NCI-H774 (cell line): ENCODE measurements at places on chromosomes 1 and 21.

GRCh38 chr21:37986751-37987399 lies 70.6 kb upstream of the KCNJ6 start:
- peak; percentile 55 for DNase-seq

DNA sequence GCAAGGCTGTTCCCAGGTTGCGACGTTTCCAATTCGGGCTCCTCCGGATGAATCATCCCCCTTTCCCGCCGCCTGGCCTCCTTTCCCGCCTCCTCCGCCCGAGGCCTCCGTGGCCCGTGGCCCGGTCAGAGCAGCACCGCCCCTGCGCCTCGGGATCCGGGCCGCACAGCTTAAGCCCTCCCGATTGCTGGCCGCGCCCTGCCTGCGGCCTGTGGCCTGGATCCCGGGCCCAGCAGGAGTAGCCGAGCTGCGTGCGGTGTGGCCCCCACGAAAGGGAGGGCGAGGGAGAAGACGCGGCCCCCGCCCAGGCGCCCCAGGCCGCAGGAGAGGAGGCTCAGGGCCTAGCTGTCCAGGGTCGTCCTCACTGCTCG lies 1.0 kb downstream of the TMEM200B start:
- DNase-seq = no peak

- no peak for DNase-seq
These were observed 44.8 kb upstream of the ATP2B4 start for GRCh38 chr1:203581841-203582240.

GRCh38 chr1:156858959-156859522 lies at the start of gene INSRR:
INSRR (minus strand) TSS chr1:156859117; CDS start chr1:156858621, 496 bp downstream.
- no peak for DNase-seq

DNA sequence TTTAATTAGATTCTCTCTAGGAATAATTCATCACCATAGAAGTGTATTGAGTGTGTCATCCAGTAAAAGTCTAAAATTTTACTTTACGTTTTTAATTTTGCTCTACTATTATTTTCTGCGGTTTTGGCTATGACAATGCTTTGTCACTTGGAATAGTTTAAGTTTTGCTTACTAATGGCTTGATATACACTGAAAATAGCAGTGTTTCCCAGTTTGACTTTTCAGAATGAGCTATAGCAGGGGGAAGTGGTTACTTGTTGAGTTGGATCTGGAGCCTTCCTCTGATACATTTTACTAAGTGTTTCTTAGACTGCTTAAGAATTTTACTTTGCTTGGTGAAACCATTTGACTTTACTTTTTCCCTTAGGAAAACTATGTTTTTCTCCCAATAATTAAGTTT lies 5.0 kb downstream of the DNAJC16 start:
- no peak for DNase-seq

DNA sequence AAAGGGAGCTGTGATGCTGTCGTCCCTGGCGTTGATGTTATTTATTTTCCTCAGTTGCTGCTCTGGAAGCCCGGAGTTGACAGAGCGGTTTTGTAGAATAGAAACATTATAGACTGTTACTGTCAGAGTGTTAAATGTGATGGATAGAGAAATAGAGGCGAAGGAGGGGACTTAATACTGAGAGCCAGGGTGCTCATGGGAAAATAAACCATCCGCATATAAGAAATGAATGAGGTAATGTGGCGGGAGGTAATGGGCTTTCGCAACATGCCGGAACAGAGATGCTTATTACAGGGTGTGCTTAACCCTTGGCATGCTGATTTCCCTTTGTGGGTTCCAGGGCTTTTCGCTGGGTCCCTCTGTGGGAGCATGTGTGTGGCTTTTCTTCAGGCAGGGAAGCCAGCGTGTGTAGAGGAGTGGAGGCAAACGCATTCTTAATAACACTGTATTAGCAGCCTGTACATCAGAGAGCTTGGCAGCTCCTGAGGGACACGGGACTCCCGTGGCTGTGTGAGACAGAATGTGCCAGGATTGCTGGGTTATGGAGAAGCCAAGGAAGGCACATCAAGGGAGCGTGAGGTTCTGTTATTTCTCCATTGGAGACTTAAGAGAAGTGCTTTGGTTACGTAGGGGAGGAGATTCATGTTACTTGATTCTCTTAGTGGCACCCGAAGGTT lies 141.0 kb downstream of the PBX1 start:
- DNase-seq = no peak

- no peak for DNase-seq
These were observed 357.0 kb downstream of the GPATCH2 start for GRCh38 chr1:217273866-217274265.

GRCh38 chr1:17873007-17873675 lies 118.0 kb downstream of the ACTL8 start:
- DNase-seq = no peak

DNA sequence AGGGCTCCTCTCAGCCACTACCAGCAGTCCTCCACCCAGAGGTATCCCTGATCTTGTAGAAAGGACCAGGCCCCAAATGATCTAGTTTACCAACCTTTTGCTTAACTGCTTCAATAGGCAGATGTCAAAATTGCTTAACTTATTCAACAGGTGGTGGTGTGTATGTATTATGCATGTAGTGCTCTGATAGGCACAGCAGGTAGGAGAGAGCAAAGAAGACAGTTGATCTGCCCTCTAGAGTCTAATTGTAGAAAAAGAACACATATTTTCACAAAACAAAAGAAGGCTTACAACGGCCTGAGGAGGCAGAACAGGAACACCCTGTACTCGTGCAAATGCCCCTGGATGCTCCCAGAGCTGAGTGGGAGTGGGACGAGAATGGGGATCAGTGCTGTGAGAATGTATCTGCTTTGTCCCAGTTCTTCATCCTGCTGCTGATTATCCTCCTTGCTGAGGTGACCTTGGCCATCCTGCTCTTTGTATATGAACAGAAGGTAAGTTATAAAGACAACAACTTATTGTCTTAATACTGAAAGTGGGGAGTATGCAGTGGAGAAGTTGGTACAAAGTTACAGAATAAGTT lies 21.1 kb downstream of the CD53 start:
- no peak for DNase-seq

DNA sequence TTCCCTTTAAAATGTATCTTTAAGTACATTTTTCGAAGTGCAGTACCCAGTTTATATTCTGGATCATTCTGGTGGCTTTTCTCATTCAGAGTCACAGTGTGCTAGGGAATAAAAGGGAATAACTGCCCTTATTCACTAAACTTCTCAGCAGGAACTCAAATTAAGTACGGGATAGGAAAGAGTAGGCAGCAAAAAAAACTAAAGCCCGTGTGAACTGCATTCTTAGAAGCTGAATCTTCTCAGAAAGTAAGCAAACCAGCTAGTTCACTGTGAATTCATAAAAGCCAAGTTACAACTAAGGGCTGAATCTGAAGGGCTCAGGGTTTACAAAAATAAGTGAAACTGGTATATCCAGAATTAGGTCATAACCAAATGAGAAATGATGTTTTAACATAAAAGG lies 22.0 kb downstream of the PRPF38A start:
- no peak for DNase-seq

DNA sequence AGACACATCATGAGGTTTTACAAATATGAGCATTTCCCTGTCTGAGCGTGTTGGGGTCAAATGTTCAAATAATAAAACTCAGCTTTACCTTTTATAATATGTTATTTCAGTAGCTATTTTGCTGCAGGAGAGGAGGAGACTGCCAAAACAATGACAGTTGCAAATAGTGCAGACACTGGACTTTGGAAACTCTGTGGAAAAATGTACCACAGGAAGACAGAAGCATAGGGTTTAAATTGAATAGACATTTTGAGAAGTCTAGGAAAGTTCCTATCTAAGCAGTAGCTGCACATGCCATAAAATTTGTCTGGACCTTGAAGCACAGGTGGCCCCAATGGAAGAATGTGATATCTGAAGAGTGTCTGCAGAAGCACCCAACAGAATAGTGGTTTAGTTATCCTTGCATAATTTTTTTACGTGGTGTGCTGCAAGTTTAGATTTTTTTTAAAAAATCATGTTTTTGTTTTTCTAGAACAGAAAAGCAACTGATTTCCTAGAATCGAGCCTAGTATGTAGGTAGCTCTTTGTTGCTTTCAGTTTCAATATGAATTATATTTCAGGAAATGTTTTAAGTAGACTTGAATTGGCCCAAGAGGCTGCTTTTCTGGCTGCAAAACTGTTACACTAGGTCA lies 14.0 kb upstream of the GBP5 start:
- DNase-seq = no peak

DNA sequence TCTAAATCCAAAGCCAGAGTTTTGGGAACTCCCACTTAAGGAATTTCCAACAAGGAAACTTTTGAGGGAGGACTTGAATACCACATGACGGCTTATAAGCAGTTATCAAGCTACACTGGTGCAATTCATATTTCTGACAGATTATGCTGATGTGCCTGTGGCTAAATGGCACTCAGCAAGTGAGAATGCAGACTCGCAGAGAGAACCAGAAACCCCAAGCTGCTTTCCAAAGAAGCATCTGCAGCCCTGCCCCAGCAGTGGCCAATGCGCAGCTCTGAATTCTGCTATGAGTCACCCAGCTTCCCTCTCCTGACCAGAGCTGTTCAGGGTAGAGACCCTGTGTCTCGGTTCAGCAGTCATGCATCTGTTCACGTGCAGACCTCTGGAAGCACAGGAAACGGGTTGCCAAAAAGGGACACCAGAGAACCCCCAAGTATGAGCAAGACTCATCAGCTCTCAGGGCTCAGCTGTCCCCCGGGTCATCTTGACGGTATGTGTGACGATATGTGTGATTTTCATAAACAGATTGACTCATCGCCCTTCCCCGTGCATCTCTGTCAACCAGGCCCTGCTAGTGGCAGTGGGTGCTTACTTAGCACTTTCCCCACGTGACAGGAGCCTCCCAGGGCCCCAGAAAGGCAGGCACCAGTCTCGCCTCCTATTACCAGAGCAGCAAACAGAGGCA lies 76.3 kb downstream of the ITPKB start:
- DNase-seq = no peak

DNA sequence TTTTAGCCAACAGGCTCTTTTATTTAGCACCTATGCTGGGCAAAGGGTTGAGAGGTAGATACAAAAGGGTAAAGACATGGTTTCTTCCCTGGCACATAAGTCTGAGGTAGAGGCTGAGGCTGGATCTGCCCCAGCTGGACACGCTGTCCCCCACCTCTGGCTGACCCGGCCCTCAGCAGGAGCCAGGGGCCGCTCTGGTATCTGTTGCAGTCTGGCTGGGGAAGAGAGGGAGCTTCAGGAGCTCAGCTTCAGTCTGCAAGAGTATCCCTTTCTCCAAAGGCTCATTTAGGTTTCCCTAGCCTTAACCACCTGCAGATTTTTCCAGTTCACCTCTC lies 14.2 kb downstream of the BLACAT1 start:
- DNase-seq = no peak

- no peak for DNase-seq
These were observed 46.7 kb downstream of the RGS4 start for GRCh38 chr1:163115887-163116286.

DNA sequence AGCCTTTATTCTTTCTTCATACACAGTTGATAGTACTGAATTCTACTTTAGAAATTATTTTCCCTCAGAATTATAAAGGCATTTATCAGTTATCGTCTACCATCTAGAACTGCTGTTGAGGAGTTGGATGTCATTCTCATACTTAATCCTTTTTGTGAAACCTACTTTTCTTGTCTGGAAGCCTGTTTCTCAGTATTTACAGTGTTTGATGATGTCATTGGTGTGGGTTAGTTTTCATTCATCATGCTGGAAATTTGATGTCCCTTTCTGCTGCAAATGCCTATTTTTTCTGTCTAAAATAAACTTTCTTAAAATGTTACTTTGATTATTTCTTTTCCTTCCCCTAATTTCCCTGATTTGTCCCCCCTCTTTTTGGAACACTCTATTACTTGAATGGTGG lies 22.8 kb upstream of the ZNF281 start:
- no peak for DNase-seq

- no peak for DNase-seq
These were observed 193.3 kb downstream of the EIF4G3 start for GRCh38 chr1:20983297-20983889.

DNA sequence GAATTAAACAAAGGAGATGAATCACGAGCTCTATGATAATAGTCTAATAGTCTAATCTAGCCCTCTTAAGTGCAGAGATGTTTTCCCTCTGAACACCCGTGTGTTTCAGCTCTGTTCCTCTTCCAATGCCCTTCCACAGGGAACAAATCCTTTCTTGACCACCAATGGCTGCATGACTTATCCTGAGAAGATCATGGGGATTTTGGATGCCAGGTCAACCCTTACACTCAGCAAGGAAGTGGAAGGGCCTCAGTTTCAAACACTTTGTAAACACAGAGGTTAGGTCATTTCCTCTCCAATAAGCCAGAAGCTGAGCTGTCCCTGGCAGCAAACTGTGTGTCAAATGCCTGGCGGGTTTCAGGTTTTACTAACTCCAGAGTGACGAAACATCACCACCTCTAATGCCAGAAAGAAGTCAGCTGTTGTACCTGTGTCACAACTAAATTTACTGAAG lies 200.0 kb downstream of the GABPA start:
- no peak for DNase-seq

DNA sequence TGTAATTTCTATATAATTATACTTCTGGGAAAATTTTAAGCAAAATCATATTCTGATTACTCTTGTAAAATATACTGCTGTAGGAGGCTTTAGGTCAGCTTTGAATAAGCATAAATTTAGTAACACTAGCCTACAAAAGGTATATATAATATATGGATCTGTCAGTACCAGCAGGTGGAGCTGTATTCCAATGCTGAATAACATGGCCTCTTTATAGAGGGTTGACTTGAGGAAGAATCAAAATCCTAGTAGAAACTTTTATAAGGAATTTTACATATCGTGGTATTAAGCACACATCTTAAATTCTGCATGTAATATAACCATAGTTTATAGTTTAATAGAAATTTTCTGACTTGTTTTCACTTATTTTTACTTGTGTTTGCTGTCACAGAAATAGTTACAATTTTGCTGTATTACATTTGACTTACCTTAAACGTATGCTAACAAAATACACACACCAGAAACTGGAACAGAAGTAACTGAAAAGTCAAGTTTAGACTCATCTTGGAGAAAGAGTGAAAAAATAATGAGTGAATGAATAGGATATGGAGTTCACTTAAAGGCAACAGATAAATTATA lies 79.3 kb downstream of the HMCN1 start:
- DNase-seq = peak; percentile 4

GRCh38 chr1:177130451-177130945 lies 34.0 kb downstream of the ASTN1 start:
- no peak for DNase-seq

DNA sequence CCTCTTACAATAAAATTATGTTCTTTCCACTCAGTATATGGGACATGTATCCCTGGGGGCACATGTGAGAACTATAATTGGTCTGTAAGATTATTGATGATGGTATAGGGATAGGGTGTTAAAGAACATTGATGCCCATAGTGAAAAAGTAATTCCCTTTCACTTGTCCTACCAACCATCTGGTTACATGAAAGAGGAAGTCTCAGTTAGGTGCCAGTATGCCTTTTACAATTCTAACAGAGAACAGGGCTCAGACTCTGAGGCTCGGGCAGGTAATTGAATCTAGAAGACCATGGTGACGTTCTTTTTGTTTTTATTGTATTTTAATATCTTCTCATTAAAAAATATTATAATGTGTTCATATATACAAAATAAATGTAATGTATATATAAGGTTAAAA lies 113.6 kb downstream of the FGGY start:
- no peak for DNase-seq

GRCh38 chr21:37232274-37233018 lies 34.7 kb downstream of the VPS26C start:
- DNase-seq = no peak
